Stimulated activated CD4-positive, alpha-beta T cell treated with anti-CD3 and anti-CD28 coated beads, Interleukin-1b, Interleukin-23, amount 100 ng/mL, for 1 hour (primary cell): ENCODE measurements at places on chromosomes 4 and X.

DNA sequence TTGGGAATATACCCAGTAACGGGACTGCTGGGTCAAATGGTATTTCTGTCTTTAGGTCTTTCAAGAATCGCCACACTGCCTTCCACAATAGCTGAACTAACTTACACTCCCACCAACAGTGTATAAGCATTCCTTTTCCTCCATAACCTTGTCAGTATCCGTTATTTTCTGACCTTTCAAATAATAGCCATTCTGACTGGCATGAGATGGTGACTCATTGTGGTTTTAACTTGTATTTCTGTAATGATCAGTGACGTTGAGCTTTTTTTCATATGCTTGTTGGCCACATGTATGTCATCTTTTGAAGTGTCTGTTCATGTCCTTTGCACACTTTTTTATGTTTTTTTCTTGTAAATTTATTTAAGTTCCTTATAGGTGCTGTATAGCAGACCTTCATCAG is 81.2 kb downstream of the ADAM29 start:
- DNase-seq: no peak

- DNase-seq: no peak
Observed at GRCh38 chr4:101018836-101019235, 328.5 kb downstream of the PPP3CA start.

DNA sequence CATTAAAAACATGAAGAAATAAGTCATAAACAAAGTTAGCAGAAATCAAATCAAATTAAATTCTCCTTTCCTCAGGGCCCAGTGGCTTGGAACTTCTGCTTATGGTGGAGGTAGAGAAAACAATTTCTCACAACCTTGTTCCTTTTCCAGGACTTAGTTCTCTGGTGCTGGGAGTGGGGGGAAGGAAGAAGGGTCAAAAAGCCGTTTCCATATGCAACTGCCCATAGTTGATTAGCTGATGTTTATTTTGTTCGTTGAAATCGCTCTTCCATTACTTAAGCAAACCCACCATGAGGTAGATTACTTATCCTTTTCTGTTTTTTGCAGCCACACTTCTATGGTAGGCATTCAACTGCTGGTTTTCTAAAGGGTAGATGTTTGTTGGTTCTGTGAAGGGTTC is 94.2 kb downstream of the ARSJ start:
- no peak for DNase-seq

DNA sequence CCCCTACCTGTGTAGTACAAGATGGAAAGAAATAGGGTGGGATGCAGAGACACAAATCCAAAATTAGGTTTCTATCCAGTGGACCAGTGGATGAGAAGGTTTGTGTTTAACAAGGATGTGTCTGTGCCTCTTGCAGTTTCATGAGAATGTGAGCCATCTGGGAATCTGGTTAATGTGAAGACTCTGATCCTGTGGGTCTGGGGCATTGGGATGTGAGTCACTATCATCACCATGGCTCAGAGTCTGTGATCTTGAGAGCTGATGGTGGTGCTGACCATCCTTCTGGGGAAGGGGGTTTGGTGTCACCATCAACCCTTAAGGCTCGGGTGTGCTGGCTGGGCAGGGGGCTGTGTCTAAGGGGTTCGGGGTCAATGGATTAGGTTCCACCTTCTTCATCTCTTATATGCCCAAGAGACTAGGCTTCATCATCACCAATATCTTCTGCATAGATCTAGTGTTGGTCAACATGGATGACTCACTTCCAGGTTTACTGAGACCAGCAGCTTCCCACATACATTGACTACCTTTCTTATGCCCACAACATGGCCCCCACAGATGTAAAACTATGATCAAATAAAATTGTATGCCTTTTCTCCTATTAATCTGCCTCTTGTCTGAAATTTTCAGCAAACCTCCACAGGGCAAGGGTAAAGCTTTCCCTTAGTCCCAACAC is 65.7 kb upstream of the MID1 start:
- no peak for DNase-seq

GRCh38 chr4:181944527-181944926 is 298.7 kb upstream of the TENM3 start:
- no peak for DNase-seq

DNA sequence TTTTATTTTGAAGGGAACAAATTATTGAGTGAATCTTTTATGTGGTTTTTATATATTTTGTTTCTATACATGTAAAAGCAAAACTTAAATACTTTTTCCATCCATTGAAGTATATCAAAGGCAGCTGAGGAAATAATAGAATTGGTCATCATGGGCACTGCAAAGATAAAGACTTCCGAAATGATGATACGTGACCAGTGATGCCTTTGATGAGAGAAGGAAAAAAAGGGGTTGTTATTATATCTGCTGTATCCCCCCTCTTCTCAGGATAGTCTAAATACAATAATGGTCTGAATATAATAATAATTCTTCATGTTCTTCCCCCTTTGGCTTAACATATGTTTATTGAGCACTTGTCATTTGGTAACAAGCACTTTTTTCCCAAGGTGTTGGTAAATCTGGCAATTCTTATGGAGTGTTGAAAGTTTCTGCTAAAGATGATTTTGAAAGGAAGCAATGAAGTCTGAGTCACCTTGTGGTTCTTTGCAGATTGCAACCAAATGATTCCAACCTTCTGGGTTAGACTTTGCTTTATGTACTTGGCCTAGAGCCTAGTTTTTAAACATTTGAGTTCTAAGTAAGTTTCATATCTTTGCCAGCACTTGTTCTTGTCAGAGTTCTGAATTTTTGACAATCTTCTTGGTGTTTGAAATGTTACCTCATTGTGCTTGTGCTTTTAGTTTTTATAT is 60.8 kb downstream of the USP9X start:
- no peak for DNase-seq

GRCh38 chr4:113358784-113359183 is 309.3 kb downstream of the ANK2 start:
- no peak for DNase-seq

GRCh38 chr4:145436796-145437195 is 44.9 kb upstream of the SMAD1 start:
- DNase-seq: no peak

- DNase-seq: no peak
Observed at GRCh38 chr4:142030010-142030409, 393.6 kb downstream of the IL15 start.

DNA sequence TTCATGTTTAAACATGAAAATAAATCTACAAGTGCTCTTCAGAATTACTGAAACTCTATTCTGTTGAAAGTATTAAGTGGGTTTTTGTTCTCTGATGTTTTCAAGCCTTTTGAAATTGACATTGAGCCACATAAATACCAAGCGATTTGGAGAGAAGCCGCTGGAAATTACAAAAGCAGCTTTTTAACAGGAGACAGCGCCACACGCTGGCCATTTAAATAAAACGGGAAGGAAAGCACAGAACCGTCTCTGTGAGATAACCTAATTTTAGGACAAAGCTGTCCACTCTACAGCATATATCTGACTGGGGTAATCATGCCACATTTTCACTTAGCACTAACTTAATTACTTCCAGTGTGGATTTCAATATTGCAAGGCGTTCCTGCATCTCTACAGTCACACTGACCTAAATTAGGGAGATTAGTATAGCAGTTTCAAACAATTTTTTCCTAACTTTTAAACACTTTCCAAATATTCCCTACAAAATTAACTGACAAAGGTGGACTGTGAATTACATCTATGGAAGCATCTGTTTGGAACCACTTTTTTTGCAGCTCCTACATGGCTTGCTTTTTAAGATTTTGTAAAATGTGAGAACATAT is 6.8 kb upstream of the ANOS1 start:
- DNase-seq: no peak
